Cardiac fibroblast (primary cell): ENCODE measurements at places on chromosomes 4 and X.
A peak's percentile ranks its signal among the peaks of the same experiment; 100 is the strongest.

DNA sequence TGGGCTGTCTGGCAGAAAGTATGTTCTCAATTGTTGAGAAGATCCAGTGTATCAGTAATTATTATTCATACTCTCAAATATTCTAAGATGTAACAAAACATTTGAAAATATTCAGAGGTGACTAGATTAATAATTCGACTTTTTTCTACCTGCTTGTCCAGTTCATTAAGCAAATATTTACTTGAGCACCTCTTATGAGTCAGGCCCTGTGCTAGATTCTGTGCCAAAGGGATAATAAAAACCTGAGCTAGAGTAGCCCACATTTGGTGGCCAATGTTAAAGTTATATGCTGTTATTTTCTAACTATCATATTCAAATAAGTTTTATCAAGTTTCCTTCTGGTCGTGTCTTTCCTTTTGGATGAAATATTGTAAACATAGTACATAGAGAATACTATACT, 58.5 kb downstream of the ARHGAP10 start:
- DNase-seq, result no peak

- no peak for DNase-seq
Observed at GRCh38 chr4:86060341-86060740, 299.5 kb downstream of the MAPK10 start.

DNA sequence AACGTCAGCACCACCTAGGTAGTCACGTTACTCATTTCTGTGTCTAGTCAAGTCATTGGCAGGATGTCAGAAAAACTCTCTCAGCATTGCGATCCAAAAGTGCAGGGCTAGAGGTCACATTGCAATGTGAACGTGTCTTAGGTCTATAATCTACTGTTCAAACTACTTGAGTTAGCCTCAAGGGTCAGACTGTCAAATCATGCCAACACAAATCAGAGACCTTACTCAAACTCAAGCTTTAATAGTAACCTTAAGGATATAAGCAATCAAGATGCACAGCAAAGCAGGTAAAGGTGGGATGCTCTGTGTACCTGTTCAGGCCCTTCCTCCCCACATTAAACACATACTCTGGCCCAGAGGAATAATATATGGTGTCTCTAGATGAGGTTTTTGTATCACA, 114.4 kb upstream of the NOCT start:
- no peak for DNase-seq

- peak; percentile 88 for DNase-seq
Observed at GRCh38 chr4:185722029-185722316, 90.0 kb downstream of the SORBS2 start.

GRCh38 chr4:95250544-95251137, 298.1 kb downstream of the UNC5C start:
- DNase-seq, result no peak

- DNase-seq, result peak; percentile 13
Observed at GRCh38 chrX:101602077-101602476, 15.7 kb downstream of the ARMCX6 start.
